ENCODE measurements at places on chromosomes 13 and 19.

- no peak for DNase-seq
These were observed 6.8 kb upstream of the KPTN start for GRCh38 chr19:47490847-47491246.

GRCh38 chr13:46343279-46343994 lies 43.6 kb downstream of the RUBCNL start:
- no peak for DNase-seq

DNA sequence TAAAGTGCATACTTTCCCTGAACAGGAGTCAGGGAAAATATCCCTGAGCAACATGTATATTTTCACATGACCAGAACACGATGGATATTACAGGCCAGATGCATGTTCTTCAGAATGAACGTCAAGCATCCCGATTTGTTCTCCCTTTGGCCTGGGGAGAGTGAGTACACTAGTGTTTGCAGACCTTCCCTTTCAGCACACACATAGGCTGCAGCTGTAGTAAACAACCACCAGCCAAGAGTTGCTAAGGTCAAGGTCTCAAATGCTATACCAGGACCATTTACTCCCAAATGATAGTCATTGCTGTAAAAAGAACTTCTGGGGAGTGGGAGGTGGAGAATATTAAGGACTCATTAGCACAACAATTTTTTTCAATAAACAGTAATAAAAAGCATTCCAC lies 3.0 kb downstream of the KLF12 start:
- DNase-seq: no peak

DNA sequence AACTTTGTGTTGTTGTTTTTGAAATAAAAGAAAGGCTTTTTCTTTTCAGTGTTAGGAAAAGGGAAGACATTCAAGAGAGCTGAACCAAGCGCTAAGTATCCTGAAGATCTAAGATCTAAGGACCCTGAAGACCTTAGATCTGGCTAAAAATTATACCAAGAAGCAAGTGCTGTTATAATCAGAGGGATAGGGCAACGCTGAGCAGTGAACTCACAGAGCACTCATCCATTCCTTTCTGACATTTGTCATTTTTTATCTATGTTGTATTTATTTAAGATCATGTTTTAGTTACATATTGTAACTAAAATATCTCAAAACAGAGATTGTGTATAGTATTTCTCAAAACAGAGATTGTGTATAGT lies 60.5 kb upstream of the FAM216B start:
- DNase-seq: no peak

GRCh38 chr19:1213391-1214286 lies 8.1 kb downstream of the STK11 start:
- peak; percentile 32 for DNase-seq

- no peak for DNase-seq
These were observed 117.6 kb downstream of the USP12 start for GRCh38 chr13:27053902-27054595.

GRCh38 chr13:21120191-21120590 lies 56.2 kb downstream of the SKA3 start:
- no peak for DNase-seq

- peak; percentile 58 for DNase-seq
These were observed 1.3 kb upstream of the FFAR1 start for GRCh38 chr19:35346193-35347052.

DNA sequence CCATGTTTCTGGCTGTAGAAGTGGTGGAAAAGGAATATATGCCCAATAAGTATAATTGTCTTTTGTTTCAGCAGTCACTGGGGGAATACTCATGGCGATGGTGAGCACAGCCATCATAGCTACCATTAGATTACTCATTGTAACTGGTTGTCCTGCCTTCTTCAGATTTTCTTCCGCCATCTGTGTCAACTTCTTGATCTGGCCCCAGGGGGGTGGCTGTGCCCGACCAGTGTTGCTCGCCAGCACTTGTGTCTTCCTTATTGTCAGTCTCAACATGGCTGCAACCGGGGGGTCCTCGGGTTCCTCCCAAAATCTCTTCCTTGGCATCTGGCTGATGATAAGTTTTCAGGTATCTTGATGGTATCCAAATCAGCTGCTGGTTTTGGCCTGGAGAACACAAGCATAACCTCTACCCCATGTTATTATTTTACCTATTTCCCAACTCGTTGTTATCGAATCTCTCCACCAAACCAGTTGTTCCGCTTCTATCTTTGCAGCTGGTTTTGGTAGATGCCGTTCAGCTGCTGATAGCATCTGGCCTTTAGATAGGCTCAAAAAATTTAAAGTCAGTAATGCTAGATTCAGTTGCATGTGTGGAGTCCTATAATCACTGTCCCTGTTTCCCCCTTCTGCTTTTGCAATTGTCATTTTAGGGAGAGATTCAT lies 23.0 kb upstream of the IL17D start:
- no peak for DNase-seq

DNA sequence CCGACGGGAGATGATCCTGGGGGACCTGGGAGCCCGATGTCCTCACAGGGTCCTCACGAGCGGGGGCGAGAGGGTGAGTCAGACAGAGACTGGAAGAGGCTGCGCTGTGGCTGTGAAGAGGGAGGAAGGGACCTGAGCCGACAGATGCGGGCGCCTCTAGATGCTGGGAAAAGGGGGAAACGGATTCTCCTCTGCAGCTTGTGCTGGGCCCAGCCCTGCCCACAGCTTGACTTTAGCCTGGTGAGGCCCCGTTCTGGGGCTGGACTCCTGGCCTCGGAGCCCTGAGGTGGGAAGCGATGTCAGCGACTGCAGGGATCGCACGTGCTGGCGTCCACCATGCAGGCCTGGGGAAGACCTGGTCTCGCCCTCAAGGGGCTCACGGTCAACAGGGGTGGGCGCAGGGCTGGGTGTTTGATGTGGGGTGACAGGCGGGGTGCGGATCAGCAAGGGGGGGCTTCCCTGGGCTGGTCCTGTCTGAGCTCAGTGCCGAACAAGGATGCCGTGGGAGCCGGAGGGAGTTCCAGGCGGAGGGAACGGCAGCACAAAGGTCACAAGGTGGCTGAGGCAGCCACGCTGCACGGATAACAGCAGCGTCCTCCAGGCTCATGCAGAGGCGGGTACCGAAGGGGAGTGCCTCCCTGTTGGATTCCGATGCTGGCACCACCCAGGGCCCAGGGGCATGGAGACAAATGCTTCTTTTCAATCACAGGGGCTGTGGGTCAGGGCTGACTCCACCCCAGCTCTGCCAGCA lies 31.8 kb downstream of the PIP5K1C start:
- DNase-seq: no peak

DNA sequence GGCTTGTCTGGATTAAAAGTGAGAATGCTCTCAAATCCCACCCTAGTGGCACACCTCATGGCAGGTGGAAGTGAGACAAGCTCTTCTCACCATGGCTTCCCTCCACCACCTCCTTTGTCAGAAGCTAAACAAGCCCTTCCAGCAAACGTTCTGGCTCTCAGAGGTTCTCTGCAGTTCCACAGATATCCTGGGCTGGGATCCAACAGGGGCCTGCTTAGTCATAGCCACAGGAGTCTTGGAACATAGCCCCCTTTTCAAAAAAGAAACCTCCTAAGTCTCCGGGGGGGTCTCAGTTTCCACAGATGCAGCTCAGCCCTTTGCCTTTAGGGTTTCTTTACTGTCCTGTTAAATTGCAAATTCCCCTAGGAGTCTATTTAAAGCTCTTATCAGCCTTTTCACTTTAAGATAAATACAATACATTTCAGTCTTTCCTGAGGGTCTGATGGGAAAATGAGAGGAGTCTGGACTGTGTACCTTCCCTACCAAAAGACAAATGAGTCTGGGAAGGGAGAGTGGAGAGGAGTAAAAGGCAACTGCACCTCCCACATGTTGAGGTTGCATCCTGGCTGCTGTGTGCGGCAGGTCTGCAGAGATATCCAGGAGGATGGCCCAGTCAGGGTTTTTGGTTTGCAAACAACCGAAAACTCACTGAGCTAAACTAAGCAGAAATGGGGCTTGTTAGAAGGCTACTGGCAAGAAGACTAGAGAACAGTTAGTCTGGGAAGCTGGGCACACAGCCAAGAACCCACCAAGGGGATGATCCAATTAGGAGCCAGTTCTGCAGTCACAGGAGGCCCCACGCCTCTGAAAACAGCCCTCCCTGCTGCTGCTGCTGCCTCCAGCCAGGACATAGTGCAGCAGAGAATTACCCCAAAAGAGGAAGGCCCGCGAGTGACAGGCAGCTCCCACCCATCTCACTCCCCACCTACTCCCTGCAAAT lies 41.4 kb upstream of the SERP2 start:
- DNase-seq: no peak

GRCh38 chr13:26836626-26837025 lies 76.0 kb upstream of the GPR12 start:
- DNase-seq: no peak

GRCh38 chr13:46559272-46559805 lies 6.4 kb downstream of the LRCH1 start:
- no peak for DNase-seq

- peak; percentile 22 for DNase-seq
These were observed 2.5 kb downstream of the SHISA7 start for GRCh38 chr19:55440411-55441105.

GRCh38 chr13:79389026-79389425 lies 17.0 kb downstream of the RBM26 start:
- DNase-seq: no peak

DNA sequence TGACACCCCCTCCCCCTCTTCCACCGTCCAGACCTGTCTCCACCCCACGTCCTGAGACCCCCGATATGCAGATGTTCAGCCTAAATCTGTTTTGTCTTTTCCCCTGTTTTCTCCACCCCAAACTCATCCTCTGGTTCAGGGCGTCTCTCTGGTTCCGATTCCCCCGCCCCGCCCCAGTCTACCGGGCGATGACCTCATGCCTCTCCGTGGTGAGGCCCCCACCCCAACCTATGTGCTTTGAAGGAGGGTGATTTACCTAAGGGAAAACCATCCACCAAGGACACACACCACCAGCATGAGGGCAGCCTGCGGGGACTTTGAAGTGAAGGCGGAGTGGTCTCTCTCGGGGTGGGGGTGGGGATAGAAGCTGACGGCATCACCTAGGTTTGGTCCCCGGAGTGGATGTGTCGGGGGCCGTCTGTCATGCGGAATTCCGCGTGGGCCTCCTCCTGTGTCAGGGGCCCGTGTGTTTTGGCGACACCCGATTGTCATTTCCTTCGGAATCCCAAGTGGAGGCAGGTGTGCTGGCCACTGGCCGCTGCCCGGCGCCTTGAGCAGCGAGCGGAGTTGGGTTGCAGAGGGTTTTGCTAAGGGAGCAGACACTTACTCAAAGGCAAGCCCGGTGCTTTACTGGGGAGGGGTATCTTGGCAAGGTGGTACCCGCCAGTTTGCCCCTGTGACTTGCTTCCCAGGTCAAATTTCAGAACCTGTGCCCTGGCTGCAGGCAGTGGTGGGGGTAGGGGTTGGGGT lies 1.4 kb downstream of the FZR1 start:
- DNase-seq: no peak

DNA sequence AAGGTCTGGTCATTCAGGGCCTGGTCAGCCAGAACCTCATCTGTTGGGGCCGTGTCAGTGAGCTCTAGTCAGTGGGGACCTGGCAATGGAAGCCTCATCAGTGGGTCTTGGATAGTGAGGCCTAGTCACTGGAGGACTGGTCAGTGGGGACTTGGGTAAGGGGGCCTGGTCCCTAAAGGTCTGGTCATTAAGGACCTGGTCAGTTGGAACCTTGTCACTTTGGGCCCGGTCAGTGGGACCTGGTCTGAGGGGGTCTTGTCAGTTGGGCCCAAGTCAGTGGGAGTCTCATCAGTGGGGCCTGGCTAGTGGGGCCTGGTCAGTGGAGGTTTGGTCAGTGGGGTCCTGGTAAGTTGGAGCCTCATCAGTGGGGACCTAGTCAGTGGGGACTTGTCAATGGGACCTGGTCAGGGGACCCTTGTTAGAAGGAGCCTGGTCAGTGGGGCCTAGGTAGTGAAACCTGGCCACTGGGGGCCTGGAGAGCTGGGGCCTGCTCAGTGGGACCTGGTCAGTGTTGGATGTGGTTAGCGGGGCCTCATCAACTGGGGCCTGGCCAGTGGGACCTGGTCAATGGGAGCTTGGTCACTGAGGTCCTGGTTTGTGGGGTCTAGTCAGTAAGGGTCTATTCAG lies 43.7 kb upstream of the TPM4 start:
- DNase-seq: no peak

DNA sequence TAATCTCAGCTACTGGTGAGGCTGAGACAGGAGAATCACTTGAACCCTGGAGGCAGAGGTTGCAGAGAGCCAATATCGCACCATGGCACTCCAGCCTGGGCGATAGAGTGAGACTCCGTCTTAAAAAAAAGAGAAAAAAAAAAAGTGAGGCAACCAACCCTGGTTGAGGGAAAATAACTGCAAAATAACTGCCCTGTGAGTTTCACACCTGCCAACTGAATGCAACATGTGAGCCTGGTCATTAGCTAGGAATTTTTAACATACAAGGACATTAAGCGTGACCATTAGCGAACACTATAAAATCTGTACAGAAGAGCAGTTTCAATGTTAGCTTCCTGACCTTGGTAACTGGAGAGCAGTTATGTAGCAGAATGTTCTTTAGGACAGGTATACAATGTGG lies 2.4 kb upstream of the CCNP start:
- no peak for DNase-seq

DNA sequence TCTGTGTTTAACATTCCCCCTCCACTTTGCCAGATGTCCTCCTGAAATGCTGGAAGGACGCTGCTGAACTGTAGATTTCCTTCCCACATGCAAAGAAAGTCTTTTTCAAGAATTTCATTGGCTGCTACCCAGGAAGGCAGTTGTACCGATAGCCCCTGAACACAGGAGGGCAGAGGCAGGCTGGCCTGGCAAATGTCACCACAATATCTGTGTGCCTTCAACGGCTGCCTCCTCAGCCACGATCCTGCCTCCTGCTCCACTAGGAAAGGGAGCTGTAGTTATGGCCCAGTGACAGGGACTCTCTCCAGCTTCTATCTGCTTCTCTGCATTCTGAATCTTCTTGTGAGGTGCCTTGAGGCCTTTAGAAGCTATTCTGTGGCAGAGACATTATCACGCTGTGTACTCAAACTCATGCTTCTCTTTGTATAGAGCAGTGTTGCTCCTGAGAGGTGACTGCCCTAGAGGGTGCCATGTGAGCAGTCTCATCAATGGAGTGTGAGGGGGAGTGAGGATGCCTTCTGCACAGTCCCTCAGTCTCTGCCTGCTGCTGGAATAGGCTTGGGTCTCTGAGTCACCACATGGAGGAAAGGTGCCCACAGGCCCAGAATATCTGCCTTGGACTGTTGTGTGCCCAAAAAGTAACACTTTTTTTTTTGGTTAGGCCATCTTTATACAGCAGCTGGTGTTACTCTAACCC lies 279.8 kb downstream of the DNAJC15 start:
- no peak for DNase-seq

- no peak for DNase-seq
These were observed 306.8 kb downstream of the RFC3 start for GRCh38 chr13:34124666-34125306.

- DNase-seq: no peak
These were observed 3.4 kb upstream of the SIGLEC9 start for GRCh38 chr19:51121257-51121656.

- DNase-seq: no peak
These were observed 23.1 kb downstream of the FXYD5 start for GRCh38 chr19:35177377-35178274.

DNA sequence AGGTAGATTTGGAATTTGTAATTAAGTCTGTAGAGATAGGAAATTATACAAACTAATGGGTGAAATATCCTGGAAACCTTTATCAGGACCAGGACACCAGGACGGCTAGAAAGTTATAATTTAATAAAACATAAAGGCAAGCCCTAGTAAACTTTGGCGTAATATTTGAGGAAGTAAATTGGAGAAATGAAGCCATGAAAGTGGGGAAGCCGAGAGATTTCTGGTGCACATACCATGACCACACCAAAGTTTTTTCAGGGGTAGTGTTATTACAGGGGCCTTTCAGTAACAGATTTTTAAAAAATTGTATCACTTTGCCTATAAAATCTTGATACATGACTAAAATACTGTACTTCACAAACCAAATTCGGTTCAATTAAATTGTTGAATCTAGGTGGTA lies 54.7 kb upstream of the URAD start:
- DNase-seq: no peak

Measured in CD8-positive, alpha-beta T cell (primary cell).